A673 (cell line): ENCODE measurements at places on chromosomes 13 and 19. TPM values are rescaled to one million over a fixed set of nuclear protein-coding genes. Genes with fewer than 3 reads are reported as not detected.

DNA sequence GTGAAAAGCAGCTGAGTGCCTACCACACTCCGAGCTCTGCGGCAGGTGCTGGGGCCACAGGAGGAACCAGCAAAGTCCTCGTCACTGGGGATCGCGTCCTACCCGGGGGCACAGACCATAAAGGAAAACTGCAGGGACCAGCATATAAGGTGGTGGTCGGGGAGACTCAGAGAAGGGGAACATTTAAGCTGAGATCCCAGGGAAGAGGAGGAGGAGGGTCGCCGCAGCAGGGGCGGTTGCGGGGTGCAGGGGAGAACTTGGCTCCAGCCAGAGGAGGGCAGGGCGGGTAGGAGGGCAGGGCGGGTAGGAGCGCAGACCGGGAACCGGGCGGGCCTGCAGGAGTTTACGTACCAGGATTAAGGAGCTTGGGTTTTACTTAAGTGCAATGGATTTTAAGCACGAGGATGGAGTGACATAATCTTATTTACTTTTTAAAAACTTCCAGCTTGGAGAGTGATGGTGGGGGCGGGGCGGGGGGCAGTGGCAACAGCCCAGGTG, 956 bp upstream of the KLK4 start:
- no peak for DNase-seq
- no peaks in the 10 kb centered on the region for H3K36me3 ChIP-seq
- peaks cover 70% of the 10 kb centered on the region for H3K27me3 ChIP-seq
- no peaks in the 10 kb centered on the region for H3K4me1 ChIP-seq

- peak overlapping the region; percentile 92 for H3K27ac ChIP-seq
- peak; percentile 79 for DNase-seq
- peak overlapping the region; percentile 95 for H3K4me3 ChIP-seq
- H3K4me1 ChIP-seq: peaks cover 42% of the 10 kb centered on the region
- H3K27me3 ChIP-seq: no peaks in the 10 kb centered on the region
These were observed 1.5 kb downstream of the SBNO2 start for GRCh38 chr19:1172353-1173158.

DNA sequence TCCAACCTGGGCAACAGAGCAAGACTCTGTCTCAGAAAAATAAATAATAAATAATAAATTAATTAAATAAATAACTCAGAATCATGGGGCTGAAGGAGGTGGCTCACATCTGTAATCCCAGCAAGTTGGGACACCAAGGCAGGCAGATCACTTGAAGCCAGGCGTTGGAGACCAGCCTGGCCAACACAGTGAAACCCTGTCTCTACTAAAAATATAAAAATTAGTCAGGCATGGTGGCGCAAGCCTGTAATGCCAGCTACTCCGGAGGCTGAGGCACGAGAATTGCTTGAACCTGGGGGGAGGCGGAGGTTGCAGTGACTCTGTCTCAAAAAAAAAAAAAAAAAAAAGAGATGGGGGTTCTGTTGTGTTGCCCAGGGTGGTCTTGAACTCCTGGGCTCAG, 7.2 kb downstream of the TMEM38A start:
- H3K4me3 ChIP-seq: no peak overlapping the region
- H3K27ac ChIP-seq: no peak overlapping the region
- H3K27me3 ChIP-seq: no peaks in the 10 kb centered on the region
- H3K36me3 ChIP-seq: no peaks in the 10 kb centered on the region
- no peak for DNase-seq
- H3K4me1 ChIP-seq: no peaks in the 10 kb centered on the region

PEAK3 gene
- total RNA-seq: not detected in 2 replicates

DNA sequence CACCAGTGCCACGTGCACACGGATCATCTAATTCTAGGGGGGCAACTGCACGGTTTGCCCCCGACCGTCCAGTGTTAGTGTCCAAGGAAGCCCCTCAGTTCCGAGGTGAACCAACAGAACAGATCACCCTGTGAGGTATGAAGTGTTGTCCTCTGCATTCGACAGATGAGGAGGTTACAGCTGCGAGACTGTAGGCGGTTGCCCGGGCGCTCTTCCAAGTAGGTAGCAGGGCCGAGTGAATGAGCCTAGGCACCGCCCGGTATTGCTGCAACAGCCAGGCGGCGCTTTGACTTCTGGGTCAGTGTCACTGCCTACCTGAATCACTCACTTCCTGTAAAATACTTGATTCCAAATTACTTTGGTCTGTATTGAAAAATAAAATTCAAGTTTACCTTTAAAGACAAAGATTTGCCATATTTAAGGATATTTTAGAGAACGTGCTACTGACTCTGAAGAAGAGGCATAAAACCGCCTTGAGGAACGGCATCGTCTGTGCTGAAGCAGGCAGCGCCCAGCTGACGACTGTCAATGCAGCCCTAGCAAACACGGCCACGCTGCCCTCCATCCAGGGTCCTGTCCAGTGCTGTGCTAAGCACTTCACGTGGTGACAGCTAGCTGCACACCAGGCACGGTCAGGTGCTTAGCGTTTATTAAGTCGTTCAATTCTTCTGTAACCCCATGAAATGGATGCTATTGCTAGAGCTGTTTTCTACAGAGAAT, 19.3 kb upstream of the RASA3 start:
- no peaks in the 10 kb centered on the region for H3K36me3 ChIP-seq
- no peaks in the 10 kb centered on the region for H3K4me1 ChIP-seq
- DNase-seq: peak; percentile 35
